ENCODE measurements at places on chromosomes 4 and X.

DNA sequence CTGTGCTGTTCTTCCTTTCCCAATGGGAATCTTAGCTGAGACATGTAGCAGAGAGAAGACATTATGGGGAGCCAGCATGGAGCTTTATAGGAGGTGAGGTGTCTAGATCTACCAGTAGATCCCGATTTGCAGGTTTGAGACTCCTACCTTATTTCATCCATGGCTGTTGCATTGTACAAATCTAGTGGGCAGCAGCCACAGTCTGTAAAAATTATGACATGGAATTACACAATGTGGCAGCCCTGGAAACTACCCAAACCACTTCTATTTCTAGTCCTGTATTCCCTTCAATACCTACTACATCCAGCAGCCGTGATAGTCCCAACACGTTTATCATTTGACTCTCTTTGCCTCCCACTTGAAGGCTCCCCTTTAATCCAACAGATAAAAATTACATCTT, 8.1 kb downstream of the ATP7A start:
- DNase-seq = no peak

- DNase-seq = no peak
These were observed 26.7 kb downstream of the TMEM192 start for GRCh38 chr4:165085946-165086345.

- DNase-seq = no peak
These were observed 126.1 kb downstream of the PTTG2 start for GRCh38 chr4:38086151-38086848.

DNA sequence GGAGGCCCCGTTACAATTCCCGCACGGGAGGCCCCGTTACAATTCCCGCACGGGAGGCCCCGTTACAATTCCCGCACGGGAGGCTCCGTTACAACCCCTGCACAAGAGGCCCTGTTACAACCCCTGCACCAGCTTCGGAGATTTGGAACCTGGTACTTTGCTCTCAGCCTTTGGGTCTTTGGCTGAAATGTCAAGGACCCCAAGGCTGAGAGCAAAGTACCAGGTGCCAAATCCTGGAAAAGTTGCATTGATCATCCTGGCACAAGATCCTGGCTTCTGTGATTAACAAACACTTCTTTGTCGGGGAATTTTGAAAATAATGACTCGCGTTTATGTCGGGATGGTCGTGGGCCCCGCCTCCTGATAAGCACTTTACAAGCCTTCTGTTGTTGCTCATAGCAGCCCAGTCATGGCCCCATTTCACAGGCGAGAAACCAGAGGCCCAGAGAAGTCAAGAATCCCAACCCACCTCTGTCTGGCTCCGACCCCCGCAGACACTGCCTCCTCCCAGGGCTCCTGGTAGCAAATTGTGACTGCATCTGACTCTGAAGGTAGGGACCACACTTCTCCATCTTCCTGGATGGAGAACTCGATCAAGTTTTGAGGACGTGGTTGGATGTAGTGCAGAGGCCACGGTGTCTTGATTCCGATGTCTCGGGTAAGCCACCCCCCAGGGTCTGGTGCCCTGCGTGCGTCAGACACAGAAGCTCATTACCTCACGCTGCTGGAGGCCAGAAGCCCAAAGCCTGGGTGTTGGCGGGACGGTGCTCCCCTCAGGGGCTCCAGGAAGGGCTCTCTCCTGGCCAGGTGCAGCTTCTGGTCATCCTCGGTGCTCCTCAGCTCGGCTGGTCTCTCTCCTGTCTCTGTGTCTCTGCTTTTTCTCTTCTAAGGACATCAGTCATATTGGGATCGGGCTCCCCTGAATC, 60.3 kb downstream of the ADRA2C start:
- DNase-seq = no peak

DNA sequence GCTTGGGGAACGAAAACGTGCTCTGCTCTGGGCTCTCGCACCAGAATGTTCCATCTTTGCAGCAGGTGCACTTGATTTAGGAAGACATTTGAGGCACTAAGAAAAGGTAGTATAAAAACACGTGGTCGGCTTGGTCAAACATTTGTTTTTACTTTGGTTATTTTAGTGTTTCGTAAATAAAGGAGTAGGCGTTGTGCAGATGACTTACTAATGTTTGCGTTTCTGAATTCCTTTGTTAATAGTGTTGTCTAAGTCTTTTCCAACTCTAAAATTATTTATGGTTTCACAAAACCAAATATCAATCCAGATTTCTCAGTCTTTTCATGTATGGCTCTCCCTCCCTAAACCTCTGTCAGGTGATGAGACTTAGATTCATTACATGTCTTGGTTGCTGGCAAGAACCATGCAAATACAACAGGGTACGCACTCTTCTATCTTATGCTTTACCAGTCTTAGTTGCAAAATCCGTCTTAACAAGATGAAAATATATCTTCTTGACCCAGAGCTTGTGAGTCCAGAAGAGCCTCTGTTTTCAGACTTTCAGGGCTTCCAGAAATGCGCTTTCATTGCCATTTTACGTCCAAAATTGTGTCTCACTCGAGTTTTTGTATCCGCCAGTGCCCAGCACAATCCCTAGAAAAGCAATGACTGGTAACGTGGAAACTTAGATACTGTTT, 686 bp downstream of the MTHFD2L start:
- peak; percentile 53 for DNase-seq

- DNase-seq = no peak
These were observed 15.4 kb upstream of the MSANTD1 start for GRCh38 chr4:3233391-3234071.

- DNase-seq = no peak
These were observed 10.8 kb upstream of the TMPRSS11B start for GRCh38 chr4:68256284-68256683.

GRCh38 chr4:3486541-3487540, 23.7 kb downstream of the DOK7 start:
- no peak for DNase-seq

GRCh38 chrX:147891896-147892295, 19.8 kb upstream of the FMR1 start:
- no peak for DNase-seq

- no peak for DNase-seq
These were observed 277.8 kb upstream of the EMCN start for GRCh38 chr4:100795581-100795980.

DNA sequence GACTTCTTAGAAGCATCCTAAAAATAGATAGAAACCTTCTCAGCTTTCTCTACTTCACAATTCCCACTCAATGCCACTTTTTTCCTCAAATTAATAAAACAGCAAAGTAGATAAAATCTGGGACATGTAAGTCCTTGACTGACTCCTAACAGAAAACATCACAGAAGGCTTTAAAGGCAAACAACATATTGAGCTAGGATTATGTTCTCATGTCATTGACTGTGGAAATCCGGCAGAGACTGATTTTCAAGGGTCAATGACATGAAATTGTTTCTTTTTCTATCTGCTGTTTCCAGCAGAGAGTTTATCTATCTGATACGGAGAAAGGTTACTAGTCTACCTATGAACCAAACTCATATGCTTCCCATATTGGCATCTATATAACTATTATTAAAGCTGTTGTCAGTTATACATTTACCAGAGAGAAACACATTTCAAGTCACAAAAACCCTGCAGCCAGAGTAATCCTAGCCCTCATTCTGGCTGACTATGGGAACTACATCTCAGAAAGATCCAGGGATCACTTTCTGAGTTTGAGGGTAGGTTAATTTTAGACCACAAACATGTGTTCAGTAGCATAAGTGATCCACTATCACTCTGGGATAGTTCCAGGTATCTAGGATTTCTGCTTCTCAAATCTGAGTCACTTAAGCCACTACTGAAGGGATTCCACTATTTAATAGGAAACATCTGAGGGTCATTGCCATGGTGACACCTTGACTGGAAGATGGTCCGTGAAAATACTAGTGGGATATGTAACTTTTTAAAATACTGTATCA, 147.6 kb downstream of the PPP3CA start:
- no peak for DNase-seq

DNA sequence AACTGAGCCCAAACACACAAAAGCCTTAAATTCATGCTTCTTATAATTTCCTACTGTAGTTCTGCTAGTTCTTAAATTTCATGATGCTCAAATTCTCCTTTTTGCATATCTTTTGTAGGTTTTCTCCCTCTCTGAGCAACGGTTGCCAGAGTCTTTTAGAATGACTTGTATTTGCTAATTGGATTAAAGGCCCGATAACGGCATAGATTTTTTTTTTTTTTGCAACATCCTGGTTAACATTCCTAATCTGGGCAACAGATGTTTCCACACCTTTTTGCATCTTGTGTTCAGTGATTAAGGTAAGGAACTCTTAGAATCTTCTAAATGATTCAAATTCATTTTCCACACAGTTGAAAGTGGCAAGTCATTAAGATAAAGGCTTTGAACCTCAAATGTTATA, 66.3 kb upstream of the ADGRG2 start:
- DNase-seq = no peak

DNA sequence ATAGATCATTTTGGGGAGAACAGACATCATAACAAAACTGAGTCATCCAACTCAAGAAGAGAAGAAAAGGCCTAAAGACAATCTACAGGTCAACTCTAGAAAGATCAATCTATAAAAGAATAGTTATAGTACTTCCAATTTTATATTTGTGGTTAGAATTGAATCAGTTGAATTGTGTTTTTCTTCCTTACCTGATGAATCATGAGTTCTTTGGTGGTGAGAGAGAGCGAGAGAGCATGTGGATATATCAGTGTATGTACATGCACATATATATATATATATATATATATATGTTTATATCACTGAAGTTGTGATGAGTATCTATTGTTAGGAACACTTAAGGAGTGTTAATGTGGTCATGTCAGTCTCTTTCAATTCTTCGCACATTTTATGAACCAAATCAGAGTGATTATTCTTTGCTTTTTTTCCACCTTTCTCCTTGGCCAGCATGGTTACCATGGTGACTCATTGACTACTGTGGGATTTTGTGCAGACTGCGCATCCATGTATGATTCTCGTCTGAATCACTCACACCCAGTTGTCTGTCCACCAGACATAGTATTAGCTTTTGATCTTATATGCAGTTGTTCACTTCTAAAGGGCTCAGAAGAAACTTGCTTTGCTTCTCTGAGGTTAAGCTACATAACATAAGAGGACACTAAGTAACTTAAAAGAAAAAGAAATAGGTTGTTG, 90.4 kb upstream of the RAB40AL start:
- no peak for DNase-seq

GRCh38 chrX:103124284-103124683, 31.3 kb upstream of the NXF3 start:
- no peak for DNase-seq

DNA sequence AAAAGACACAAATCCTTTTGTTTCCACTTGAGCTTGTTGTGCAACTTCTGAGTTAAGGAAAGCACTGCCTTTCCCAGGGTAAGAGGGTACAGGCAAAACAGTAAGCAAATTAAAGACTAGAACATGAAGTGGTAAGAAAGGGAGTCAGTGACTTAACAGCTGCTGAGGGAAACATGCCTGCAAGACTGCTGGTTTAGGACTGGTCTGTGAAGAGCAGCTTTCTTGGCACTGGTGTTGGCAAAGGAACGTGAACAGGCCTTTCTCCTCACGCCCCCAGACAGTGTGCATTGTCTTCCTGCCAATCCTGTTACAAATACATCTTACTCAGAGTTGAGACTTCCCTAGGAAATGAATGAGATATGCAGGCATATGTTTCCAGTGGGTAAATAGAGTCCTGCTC, 2.6 kb downstream of the LHFPL1 start:
- DNase-seq = no peak

DNA sequence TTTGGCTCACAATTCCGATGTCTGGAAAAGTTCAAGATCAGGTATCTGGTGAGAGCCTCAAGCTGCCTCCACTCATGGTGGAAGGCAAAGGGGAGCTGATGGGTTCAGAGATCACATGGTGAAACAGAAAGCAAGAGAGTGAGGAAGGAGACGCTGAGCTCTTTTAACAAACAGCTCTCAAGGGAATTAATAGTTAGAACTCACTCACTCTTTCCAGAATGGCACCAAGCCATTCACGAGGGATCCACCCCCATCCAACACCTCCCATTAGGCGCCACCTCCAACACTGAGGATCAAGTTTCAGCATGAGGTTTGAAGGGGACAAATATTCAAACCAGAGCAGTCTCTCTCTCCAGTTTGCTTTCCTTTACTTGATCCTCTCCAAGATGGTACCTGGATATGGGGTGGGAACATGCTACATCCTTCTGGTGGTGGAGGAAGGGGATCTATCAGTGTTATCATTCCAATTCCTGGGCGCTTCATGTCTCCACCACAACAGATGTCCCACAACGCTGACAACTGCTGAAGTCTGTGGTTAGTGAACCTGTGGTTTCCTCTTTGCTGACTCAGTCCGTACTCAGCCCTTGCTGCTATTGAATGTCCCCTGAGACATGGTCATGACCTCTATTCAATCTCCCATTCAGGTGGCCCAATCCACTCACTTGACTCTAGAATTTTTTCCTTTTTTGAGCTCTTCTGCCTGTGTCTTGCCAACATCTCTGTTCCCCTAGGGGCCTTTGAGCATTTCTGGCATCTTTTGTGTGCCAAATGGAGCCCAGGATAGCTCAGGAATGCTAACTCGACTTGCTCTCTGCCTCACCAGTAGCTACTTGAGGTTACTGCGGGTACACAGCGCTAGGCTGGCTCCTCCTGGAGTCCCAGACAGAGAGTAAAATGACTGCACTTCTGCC, 395.2 kb downstream of the MID1IP1 start:
- DNase-seq = peak; percentile 44

GRCh38 chr4:48049483-48049882, 32.9 kb downstream of the NIPAL1 start:
- no peak for DNase-seq

DNA sequence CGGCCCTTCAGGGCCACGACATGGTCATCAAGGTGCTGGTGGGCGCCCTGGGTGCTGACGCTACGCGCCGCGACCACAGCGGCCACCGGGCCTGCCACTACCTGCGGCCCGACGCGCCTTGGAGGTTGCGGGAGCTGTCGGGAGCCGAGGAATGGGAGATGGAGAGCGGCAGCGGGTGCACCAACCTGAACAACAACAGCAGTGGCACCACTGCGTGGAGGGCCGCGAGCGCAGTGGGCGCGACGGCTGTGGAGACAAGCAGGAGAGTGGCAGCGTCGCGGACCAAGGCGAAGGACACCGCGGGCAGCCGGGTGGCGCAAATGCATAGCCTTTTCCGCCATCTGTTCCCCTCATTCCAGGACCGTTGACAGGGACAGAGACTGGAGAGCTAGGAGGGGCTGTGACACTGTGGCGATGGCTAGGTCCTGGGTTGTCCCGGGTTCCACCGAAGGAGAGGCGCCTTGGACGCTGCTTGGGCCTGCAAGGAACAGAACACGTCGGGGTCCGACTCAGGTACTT, 919 bp downstream of the SOWAHD start:
- no peak for DNase-seq

DNA sequence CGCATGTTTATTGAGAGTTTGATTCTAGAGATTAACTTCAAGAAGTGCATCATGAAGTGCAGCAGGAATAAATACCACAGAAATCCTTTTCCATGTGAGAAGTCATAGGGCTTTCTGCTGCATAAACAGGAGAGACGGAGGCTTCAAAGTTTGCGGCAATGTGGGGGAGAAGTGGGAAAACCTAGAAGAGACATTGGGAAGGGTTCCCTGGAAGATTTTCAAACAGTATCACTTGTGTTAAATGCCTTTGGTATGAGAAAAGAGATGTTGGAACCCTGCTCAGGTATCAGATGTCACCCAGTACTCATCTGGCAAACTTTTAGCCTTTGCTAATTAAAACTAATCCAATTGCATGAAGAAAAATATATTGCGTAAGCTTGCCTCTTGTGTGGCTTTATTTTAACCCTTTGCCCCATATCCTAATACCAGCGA, 15.4 kb downstream of the NHS start:
- DNase-seq = no peak
